ENCODE measurements at places on chromosomes 6 and 20.

DNA sequence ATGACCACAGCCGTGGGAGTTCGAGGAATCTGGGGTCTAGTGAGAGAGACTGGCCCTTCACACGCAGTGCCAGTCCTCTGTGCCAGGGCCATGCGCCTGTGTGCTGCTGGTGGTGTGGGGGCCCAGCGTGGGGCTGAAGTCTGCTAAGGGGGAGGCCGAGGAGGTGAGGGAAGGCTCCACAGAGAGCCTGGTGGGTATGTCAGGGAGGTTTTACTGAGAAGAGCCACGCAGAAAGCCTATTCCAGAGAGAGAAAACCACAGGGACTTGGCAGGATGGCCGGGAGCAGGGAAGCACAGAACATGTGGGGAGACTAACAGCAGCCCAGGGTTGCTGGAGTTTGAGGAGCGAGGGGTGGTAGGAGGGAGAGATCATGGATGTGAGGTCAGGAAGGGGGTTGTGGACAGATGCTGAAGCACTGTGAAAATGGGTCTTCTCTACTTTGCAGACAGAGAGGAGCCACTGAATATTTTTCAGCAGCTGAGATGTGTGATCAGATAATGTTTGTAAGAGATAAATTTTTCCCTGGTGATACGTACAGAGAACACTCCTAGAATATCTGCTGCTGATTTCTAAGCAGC lies 35.3 kb downstream of the DUSP22 start:
- DNase-seq: no peak

GRCh38 chr6:76772951-76773350 lies 690.3 kb downstream of the HTR1B start:
- DNase-seq: no peak

DNA sequence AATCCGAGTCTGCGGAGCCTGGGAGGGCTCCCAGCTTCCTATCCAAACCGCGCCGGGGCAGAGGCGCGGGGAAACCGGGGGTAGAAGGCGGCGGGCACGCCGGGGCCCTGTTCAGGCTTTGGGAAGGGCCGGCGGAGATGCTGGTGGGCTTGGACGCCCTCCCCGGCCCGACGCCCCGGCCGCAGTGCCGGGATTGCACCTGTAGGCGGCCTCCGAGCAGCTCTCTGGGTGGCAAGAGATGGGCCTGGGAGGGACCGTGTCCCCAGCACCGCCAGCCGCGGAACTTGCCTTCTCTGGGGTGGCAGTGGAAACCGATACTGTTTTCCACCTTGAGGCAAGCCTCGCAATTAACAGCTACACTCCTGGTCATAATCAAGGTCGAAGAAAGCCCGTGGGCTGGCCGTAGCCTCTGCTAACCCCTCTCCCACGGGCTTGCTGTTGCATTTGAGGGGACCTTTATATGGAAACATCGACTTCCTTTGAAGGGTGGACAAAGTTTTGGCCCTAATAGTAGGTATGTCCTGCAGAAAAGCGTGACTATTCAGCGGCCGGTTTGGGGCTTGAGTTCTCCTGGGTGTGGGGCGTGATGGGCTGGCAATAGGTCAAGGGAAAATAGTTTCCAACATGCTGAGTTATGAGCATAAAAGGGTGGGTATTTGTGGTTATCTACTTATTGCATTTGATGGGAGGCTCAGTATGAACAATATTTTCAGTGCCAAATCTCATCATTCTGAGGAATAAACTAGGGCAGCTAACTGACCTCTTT lies 1.1 kb upstream of the JAG1 start:
- no peak for DNase-seq

DNA sequence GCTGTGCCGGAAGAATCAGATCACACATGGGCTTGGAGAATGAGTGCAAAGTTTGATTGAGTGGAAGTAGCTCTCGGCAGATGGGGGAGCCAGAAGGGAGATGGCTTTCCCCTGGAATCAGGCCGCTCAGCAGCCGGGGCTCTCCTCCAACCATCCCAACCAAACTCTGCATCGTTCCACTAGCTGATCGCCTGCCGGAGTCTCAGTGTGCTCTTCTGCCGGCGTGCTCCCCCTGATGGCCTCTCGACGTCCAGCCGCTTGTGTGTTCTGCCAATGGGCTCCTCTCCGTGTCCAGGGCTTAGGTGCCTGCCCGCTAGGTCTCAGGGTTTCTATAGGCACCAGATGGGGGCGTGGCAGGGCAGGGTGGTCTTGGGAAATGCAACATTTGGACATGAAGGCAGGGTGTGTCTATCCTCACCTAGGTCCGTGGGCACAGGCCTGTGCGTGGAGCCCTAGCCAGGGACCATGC lies 4.9 kb upstream of the BIRC7 start:
- DNase-seq: no peak

DNA sequence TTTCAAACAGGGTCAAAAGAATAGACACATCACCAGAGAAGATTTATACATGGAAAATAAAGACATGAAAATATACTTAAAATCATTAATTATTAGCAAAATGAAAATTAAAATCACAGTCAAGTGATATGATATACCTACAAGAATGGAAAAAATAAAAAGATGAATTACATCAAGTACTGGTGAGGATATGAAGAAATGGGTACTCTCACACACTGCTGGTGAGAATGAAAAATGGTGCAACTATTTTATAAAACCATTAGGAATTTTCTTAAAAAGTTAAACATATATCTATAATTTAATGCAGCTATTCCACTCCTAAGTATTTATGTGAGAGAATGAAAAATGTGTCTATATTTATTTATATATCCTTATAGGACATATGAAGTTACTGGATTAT lies 136.3 kb upstream of the GRIK2 start:
- no peak for DNase-seq

DNA sequence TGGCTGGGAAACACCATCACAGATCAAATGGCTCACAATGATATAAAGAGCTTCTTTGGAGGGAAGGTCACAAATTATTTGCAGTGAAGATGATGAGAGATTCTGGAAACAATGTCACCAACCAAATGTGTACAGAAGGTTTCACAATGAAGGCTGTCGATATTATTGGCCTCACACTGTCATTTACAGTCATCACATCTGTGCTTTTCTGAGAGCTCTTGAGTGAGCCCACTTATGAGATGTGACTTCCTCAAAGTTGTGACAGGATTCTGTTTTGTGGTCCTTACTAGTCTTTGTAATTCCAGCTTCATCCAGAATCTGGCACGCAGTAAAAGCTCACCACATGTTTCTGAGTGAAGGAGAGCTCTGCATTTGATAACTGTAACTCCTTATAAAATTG lies 133.6 kb downstream of the LMBRD1 start:
- no peak for DNase-seq
